Stimulated activated CD4-positive, alpha-beta T cell treated with anti-CD3 and anti-CD28 coated beads, Interleukin-15, amount 100 ng/mL, for 48 hours (primary cell): ENCODE measurements at places on chromosomes 3 and 15.
A peak's percentile ranks its signal among the peaks of the same experiment; 100 is the strongest.

DNA sequence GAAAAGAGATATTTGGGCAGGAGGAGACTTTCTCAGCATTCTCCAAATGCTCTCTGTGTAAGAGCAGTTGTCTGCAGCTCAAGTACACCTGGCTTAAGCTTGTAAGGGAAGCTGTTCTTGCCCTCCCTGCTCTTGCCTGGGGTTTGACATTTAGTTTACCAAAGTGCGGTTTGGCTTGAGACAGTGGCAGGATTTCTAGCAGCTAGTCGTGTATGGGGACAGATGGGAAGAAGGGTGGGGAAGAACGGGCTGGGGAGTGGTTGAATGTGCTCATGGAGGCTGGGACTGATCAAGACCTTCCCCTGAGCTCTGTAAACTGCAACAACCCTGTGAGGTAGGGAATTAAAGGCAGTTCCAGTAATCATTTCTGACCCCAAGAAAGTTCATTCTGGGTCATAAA is 39.8 kb downstream of the SQOR start:
- no peak for DNase-seq

DNA sequence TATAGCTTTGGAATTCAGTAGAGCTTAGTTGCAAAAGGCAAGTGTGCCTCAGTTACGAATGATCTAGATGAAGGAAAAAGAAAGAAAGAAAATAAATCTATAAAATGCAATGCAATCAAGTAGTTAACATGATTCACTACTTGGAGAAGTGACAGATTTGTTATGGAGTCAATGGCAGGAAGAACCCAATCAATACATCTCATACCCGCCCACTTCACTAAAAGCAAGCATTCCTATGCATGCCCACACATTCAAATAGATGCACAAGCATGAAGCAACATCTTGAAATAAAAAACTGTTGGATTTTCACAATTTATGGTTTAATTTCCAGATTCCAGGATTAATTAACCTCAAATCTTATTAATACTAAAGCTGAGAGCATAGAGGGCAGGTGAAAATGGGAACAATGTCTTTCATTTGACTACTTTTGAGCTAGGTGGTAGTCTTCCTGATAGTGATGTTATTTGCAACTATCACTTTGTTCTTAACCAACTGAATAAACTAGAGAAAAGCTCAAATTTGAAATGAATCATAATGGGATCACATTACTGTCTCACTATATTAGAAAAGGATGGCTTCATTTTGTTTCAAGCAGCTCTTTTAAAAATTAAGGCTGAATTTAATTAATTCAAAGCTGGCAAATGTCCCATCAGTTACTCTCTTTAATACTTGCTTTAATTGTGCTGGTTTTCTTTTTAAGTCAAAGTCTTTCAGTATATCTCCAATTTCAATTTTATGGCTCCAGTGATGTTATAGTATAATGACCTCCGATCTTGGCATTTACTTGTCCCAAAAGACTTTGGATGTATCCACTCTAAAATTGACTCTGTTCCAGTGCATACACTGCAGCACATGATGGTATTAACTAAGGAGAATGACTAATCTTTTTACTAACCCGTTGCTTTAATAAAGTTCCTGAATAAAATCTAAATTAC is 46.7 kb upstream of the CCDC50 start:
- no peak for DNase-seq

DNA sequence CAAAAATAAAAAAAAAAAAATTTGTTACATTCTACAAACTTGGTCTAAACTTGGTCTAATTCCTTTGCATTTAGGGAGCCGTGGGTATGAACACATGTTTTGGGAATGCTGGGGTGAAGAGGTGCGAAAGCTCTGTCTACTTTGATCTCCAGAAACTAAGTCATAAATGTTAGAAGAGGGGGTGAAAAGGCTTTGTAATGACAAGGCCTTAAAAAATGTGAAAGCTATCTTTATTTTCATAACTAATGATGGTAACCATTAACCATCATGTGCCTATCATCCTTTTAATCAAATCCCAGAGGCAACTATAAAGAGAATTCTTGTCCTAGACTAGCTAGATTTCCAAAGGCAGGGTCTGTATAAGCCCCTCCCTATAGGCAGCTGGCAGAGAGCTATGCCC is 60.9 kb downstream of the PRICKLE2 start:
- DNase-seq: no peak

DNA sequence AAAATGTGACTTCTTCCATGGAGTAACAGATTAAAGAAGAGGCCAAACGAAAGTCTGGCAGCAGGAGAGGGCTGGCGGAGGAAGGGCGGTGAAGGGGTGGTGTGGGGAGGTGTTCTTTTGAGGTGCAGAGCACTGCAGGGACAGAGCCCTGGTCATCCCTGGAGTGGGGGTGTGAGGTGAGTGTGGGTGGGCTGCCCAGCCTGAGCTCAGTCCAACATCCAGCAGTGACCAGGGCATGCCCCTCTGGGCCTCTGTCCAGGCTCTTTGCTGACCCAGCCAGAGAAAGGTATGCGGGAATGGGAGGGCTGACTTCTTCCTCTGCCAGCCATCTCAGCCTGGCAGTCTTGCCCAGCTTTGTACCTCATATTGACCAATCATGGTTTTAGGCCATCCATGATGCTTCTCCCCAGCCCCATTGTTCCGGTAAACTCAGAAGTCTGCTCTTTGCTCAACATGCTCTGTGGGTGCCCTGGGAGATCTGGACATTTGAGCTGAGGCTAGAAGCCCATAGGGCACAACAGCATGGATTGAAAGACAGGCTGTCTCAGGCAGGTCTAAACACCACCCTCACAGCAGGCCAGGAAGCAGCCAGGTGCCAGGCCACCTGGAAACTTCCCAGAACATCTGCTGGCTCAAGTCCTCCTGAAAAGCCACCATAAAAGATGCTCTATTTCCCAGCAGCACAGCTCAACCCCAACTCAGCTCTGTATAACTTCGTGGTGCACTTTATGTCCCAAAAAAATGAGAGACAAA is 25.9 kb upstream of the CXCR6 start:
- no peak for DNase-seq

GRCh38 chr3:52469001-52469400 is 13.6 kb downstream of the NISCH start:
- DNase-seq: no peak

DNA sequence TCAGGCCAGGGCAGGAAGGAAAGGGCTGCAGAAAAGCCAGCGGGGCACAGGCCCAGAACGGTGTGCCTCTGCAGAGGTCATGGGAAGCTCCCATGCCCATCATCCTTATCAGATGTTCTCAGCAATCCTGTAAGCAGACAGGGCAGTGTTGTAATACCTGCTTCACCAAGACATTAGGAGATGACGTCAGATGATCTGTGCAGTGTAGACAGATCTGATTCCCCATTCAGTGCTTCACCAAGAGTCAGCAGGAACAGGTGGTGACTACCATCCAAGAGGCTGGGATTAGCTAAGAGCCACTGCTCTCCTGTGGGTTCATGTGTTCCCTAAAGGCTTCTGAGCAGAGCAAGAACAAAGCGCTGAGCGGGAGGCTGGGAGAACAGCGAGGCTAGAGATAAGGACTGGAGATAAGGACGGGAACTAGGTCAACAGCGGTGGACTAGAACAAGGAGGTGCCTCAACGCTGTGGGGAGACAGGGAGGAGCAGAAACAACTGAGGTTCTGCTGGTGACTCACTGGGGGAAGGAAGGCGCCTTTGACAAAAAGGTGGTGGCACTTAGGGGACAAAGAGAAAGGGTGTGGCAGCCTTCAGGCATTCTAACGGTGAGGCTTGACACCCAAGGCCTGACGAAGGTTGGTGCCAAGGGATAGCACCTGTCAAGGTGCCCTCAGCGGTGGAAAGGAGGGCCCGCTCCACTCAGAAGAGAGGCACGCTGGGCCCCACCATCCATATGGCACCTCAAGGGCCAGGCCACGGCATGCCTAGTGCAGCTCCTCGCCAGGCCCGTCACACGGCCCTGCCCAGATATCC is 28.4 kb downstream of the CCDC12 start:
- peak; percentile 52 for DNase-seq

DNA sequence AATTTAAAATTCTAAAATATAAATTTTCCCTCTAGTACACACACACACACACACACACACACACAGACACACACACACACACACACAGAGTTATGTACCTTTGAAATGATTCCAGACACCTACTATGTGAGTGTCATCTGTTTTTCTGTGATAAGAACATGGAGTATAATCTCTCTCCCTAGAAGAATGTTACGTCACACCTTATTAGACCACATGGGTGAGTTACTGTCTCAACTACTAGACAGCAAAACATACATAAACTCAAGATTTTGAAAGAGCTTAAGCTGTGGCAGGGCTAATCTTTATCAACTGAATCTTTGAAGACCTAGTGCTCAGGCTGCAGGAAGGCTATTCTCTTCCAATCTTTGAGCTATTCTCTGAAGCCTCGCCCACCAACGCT is 385.9 kb upstream of the BCHE start:
- no peak for DNase-seq

GRCh38 chr3:127204841-127205582 is 12.1 kb downstream of the PRR23E start:
- no peak for DNase-seq

DNA sequence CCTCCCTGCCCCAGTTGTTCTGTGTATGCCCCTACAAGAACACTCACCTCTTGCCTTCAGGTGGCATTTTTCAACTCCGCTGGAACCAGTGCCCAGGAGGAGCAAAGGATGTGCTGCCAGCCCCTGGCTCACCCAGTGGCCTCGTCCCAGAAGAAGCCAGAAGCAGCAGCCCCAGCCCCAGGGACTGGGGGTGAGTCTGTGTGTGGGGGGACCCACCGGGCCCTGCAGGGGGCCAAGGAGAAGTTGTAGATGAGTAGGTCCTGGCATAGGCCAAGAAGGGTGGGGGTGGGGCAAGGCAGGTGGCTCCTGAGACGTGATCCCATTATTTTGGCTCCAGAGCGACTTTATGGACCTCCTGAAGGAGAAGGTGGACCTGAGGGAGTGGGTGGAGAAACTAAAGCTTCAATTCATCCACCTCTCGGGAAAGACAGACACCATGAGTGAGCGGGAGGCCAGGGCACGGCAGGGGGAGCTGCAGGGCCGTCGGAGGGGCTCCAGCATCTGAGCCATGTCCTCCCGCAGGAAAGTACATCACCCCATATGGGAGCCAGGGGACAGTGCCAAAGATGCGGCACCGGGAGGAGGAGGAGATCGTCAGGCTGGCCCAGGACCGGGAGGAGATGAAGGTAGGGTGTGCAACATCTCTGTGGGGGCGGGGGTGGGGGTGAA is 29.3 kb downstream of the NGRN start:
- DNase-seq: no peak

DNA sequence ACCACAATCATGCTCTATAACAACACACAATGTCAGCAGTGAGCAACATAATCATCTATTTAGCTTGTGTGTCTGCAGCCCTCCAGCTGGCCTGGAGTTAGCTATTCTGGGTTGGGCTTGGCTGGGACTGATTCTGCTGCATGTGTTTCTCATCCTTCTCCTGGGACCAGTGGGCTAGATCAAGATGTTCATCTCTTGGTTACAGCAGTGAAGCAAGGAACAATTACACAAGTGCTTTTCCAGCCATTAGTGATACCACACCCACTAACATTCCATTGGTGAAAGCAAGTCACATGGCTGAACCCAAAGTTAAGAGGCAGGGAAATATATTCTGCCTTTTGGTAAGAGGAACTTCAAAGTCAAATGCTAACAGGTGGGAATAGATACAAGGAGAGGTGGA is 14.6 kb downstream of the NUDT16 start:
- DNase-seq: no peak

GRCh38 chr3:51257870-51258269 is 127.2 kb upstream of the MANF start:
- DNase-seq: no peak

GRCh38 chr3:110062716-110063115 is 725.4 kb upstream of the DPPA4 start:
- DNase-seq: no peak

- DNase-seq: no peak
These were observed 128.0 kb downstream of the LRRN1 start for GRCh38 chr3:3927198-3927597.

- DNase-seq: no peak
These were observed 389.6 kb downstream of the MFSD1 start for GRCh38 chr3:159191447-159191846.

DNA sequence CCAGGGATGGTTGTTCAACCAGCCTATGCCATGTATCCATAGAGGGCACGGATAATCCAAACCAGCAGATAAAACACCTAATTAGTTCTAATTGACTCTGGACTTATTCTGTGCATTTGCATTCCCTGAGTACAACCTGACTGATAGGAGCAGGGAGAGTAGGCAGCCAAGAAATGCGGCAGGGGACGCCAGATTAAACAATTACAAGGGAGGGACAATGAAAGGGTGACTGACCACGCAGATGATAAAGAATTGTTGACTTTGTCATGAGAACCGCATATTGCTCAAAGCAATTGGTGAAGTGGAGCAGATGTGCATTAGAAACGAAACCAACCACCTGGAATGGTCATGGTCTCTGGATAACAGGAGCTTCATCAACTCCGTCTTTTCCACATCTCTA is 369.1 kb upstream of the FRG2C start:
- no peak for DNase-seq

GRCh38 chr3:64809086-64809485 is 121.3 kb upstream of the ADAMTS9 start:
- no peak for DNase-seq

GRCh38 chr3:130950124-130950523 is 56.2 kb downstream of the ATP2C1 start:
- no peak for DNase-seq

DNA sequence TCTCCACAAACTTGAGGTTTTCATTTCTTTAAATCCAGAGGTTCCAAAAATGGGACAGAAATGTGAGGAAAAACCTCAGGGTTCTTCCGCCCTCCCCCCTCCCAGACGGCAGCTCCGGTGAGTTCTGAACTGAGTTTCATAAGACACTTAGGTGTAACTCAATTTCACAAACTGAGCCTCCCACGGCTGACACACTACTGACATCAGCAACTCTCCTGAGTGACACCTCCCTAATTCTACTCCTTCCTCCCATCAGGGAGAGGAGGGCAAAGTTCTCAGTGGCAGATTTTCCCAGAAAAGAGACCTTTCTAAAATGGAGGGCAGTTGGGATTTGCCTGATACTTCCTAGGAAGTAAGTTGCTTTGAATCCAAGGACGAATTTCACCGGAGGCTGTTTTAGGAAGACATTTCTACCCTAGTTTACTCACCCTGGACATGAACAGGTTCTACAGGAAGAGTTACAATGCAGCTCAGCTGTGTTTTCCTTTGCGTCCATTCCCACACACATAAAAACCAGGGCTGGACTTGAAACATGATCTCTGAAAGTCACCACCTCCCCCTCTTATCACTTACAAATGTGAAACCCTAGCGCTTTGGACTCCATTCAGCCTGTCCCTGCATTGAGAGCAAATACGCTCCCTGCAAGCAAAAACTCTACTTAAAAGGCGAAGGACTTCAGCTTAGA is 78.1 kb upstream of the LMOD3 start:
- DNase-seq: peak; percentile 53

- no peak for DNase-seq
These were observed 29.5 kb upstream of the ZNF445 start for GRCh38 chr3:44506961-44507360.

DNA sequence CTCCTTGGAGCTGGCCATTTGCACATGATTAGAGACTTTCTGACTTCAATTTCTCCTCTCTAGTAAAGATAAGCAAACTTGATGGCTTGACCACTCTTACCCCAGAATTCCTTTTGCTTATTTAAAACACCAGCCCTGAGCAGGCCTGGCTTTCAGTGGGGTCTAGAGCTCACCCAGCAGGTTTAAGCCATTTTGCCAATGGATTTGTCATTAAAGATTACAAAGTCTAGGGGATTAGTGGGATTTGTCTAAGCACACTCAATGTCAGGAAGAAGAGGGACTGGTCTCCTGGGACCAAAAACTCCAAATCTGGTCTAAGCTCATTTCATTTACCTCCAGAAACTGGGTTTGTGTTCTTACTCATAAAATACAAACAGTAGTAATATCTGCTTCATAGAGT is 57.3 kb upstream of the SNTN start:
- DNase-seq: no peak

GRCh38 chr3:72196377-72196929 is 411.5 kb upstream of the PROK2 start:
- DNase-seq: no peak
